CD8-positive, alpha-beta memory T cell (primary cell): ENCODE measurements at places on chromosomes 12 and 14.
A peak's percentile ranks its signal among the peaks of the same experiment; 100 is the strongest.

DNA sequence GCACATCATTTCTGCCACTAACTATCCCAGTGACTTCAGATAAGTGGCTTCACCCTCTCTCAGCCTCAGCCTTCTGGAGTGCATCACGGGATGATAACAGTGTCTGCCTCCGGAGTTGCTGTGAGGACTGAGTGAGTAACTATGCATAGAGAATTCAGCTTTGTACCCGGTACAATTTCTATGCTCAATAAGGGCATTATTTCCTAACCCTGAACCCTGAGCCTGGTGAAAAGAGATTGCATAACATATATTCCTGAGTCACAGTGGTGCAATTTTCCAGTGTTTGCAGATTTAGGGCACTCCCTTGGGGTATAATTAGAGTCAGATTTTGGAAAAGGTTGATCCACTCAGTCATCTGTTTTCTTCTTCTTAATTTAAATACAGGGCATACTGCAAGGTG, 181.1 kb downstream of the PTPN11 start:
- no peak for DNase-seq

DNA sequence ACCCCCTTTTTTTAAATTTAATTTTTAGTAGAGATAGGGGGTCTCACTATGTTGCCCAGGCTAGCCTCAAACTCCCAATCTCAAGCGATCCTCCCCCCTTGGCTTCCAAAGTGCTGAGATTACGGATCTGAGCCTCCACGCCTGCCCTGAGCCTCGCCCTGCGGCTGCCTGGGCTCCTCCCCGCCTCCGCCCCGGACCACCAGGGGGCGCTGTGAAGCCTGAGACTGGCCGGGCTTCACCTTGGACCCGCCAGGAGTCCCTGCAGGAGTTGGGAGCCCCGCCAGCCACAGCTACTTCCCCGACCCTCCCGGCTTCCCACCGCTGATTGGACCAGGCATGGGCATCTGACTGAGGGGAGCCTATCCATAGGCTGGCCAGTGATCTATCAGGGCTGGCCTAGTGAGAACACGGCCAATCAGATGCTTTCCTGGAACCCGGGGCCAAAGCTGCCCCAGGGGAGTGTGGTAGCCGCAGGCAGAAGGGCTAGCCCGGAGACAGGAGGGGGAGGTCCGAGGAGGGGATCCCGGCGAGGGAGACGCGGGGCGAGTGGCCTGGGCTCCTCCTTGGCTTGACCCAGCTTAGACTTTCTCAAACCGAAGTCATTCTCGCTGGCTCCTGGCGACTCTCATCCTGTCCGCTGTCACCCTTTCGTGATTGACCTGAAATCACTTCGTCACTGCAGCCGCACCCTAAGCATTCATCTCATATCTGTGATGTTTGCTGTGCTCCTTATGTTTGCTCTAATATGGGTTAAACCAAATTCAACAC, 15.1 kb upstream of the ANKRD9 start:
- DNase-seq: peak; percentile 91

GRCh38 chr14:50932156-50932555, 12.1 kb downstream of the PYGL start:
- no peak for DNase-seq

DNA sequence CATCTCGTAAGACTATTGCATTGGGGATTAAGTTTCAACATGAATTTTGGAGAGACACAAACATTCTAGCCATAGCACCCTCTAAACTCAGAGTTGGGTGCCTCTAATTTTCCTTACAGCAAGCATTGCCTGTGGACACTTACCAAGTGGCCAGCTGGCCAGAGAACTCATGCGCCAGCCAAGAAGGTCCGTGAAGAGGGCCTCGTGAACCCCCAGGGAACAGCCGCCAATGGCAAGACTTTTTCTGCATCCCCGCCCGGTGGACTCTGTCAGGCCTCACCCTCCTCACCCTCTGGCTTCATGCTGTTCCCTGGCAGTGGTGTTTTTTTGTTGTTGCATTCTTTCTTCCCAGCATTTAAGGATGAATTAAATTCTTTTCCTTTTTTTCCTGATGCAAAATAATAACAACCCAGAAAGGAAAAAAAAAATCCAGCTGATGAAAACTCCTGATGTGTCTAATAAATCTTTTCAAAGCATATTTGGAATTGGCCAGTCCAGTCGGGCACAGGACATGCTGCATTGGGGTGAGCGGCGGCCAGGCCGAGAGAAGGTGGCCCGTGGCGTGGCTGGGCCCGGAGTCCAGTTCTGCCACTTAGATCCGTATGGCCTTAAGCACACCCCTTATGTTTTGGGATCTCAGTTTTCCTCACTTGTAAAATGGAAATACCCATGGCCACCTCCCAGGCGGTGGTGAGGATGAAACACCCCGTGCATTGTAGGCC, 191.9 kb upstream of the DIO3 start:
- DNase-seq: no peak

- no peak for DNase-seq
Observed at GRCh38 chr14:89165189-89166181, 251.5 kb downstream of the FOXN3 start.

GRCh38 chr12:65942102-65942501, 117.8 kb downstream of the HMGA2 start:
- no peak for DNase-seq

GRCh38 chr12:47758834-47759690, at the start of gene RAPGEF3:
Gene RAPGEF3, minus strand, starts transcription at chr12:47758880. Its CDS starts 324 bp downstream, at chr12:47758556.
- peak; percentile 58 for DNase-seq
